Naive thymus-derived CD8-positive, alpha-beta T cell (primary cell): ENCODE measurements at places on chromosomes 16 and 17. TPM values are rescaled to one million over a fixed set of nuclear protein-coding genes. Genes with fewer than 3 reads are reported as not detected.

The KRT9 gene
- not detected for polyA plus RNA-seq

The ATPAF2 gene
- polyA plus RNA-seq = 21.2 TPM

The AOC3 gene
- not detected for polyA plus RNA-seq

The GPR139 gene
- not detected for polyA plus RNA-seq

The TMED6 gene
- not detected for polyA plus RNA-seq

The USP36 gene
- 36.7 TPM for polyA plus RNA-seq

The TLCD1 gene
- not detected for polyA plus RNA-seq

GRCh38 chr16:80163339-80163738, 377.5 kb upstream of the DYNLRB2 start:
- H3K4me1 ChIP-seq = no peaks in the 10 kb centered on the region
- DNase-seq = no peak
- H3K4me3 ChIP-seq = no peak overlapping the region
- H3K27me3 ChIP-seq = peaks cover 9% of the 10 kb centered on the region
- H3K36me3 ChIP-seq = no peaks in the 10 kb centered on the region

DNA sequence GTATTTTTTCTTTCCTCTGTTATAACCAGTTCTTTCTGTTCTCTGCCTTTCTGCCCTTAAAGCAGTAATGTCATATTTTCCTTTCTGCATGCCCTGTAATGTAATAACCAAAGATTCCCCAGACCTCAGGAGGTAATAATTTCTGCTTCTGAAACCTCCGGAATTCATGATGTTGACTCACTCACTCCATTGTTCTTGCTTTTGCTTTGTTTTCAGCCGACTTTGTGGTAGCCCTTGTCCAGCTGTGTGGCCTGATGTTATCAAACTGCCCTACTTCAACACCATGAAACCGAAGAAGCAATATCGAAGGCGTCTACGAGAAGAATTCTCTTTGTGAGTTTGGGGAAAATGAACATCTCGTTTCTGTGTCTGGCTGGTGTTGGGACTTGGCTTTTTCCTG, 55.9 kb downstream of the CDK12 start:
- peaks cover 97% of the 10 kb centered on the region for H3K36me3 ChIP-seq
- H3K27me3 ChIP-seq = no peaks in the 10 kb centered on the region
- no peaks in the 10 kb centered on the region for H3K4me1 ChIP-seq

DNA sequence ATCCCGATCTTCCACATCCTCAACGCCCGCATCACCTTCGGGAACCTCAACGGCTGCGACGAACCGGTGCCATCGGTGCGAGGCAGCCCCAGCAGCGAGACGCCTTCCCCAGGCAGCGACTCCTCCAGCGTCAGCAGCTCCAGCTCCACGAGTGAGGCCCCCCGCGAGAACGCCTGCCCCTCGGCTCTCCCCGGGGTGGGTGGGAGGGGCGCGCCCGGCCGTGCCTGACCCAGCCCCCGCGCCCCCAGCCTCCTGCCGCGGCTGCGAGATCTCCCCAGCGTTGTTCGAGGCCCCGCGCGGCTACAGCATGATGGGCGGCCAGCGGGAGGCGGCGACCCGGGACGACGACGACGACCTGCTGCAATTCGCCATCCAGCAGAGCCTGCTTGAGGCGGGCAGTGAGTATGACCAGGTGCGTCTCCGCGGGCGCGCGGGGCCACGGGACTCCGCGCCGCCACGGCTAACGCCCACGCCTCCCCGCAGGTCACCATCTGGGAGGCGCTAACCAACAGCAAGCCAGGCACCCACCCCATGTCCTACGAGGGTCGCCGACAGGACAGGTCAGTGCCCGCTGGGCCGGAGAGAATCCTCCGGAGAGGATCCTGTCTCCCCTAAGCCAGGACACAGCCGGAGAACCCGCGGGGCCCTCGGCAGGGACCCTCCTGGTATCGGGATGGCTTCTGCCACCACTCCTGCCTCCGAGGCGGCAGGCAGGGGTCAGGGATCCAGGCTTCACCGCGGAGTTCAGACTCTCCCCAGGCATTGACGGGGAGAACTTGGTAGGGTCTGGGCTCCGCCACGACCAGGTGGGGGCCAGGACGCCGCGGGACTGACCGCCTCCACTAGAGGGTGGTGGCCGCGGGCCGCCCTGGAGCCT, 10.1 kb downstream of the CORO6 start:
- no peaks in the 10 kb centered on the region for H3K27me3 ChIP-seq
- H3K36me3 ChIP-seq = no peaks in the 10 kb centered on the region
- no peak for DNase-seq
- peak overlapping the region; percentile 60 for H3K4me3 ChIP-seq
- no peak overlapping the region for H3K27ac ChIP-seq

- DNase-seq = no peak
- H3K27ac ChIP-seq = no peak overlapping the region
- peaks cover 7% of the 10 kb centered on the region for H3K4me1 ChIP-seq
- H3K4me3 ChIP-seq = no peak overlapping the region
Observed at GRCh38 chr17:31269578-31269983, 27.5 kb downstream of the OMG start.

GRCh38 chr16:77674888-77675287, 47.4 kb upstream of the NUDT7 start:
- no peak overlapping the region for H3K27ac ChIP-seq
- peaks cover 3% of the 10 kb centered on the region for H3K27me3 ChIP-seq
- no peaks in the 10 kb centered on the region for H3K36me3 ChIP-seq
- no peaks in the 10 kb centered on the region for H3K4me1 ChIP-seq

DNA sequence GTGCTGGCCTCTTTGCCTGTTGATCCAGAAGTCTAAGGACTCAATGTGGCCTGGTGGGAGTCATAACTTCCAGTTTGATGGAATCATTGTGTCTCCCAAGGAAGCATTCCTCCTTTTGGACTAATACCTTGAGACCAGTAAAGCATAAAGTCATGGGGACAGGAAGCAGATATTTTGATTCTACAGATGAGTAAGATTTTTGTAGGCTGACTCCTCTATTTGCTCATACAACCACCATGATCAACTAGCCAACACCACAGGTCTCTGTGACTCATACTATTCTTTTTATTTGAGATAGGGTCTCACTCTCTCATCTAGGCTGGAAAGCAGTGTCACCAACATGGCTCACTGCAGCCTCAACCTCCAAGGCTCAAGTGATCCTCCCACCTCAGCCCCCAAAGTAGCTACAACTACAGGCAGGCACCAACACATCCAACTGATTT, 6.2 kb downstream of the MT2A start:
- peaks cover 12% of the 10 kb centered on the region for H3K27me3 ChIP-seq
- no peak overlapping the region for H3K27ac ChIP-seq
- no peak for DNase-seq
- peaks cover 16% of the 10 kb centered on the region for H3K4me1 ChIP-seq
- H3K36me3 ChIP-seq = no peaks in the 10 kb centered on the region
